Breast epithelium (tissue), 4 donors: ENCODE measurements at places on chromosomes 1 and 21. TPM values are rescaled to one million over a fixed set of nuclear protein-coding genes. Genes with fewer than 3 reads are reported as not detected.

- no peak overlapping the region for H3K27ac ChIP-seq
- no peaks in the 10 kb centered on the region for H3K36me3 ChIP-seq
- no peak for DNase-seq
- no peaks in the 10 kb centered on the region for H3K27me3 ChIP-seq
- H3K4me3 ChIP-seq: no peak overlapping the region
- H3K4me1 ChIP-seq: no peaks in the 10 kb centered on the region
Observed at GRCh38 chr1:221884821-221885220, 142.9 kb upstream of the DUSP10 start.

DNA sequence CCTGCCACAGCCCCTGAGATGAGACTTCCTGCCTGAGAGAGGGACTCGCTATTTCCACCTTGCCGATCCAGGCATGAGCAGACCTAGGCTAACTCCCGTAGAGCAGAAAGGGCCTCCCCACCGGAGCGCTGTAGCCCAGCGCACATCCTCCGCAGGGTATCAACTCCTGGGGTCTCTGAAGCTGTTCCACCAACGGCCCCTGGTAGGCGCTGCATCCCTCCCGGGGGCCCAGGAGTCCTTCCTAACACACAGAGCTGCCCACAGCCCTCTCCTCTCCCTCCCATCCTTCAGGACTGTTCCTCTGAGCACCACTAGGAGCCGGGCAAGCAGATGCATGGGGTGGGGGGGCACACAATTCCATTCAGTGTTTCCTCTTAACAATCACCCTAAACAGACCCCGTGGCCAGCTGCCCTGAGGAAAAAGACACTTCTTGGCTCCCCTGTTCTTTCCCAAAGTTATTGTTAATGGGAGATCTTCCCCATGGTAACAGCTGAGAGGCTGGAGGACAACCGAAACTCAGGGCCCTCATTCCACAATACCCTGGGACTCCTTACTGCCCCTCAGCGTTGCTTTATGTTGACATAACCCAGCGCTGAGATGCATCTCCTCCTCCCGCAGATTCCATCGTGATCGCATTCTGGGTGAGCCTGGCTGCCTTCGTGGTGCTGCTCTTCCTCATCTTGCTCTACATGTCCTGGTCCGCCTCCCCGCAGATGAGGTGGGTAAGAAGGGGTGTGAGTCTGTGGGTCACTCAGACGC lies 7.5 kb downstream of the MRAP start:
- H3K27me3 ChIP-seq: no peaks in the 10 kb centered on the region
- H3K4me1 ChIP-seq: no peaks in the 10 kb centered on the region
- no peak for DNase-seq
- H3K36me3 ChIP-seq: no peaks in the 10 kb centered on the region
- no peak overlapping the region for H3K4me3 ChIP-seq

- no peak overlapping the region for H3K4me3 ChIP-seq
- no peaks in the 10 kb centered on the region for H3K27me3 ChIP-seq
- no peaks in the 10 kb centered on the region for H3K4me1 ChIP-seq
- H3K27ac ChIP-seq: no peak overlapping the region
- no peaks in the 10 kb centered on the region for H3K36me3 ChIP-seq
Observed at GRCh38 chr1:73778471-73778870, 419.5 kb downstream of the LRRIQ3 start.

KRTAP12-2 gene
- not detected for total RNA-seq

GRCh38 chr1:68051475-68051874 lies 1.0 kb upstream of the DIRAS3 start:
- no peaks in the 10 kb centered on the region for H3K27me3 ChIP-seq
- H3K27ac ChIP-seq: no peak overlapping the region
- peak overlapping the region; percentile 53 for H3K4me3 ChIP-seq
- no peaks in the 10 kb centered on the region for H3K36me3 ChIP-seq

STIL gene
- 4.8 TPM for total RNA-seq

DNA sequence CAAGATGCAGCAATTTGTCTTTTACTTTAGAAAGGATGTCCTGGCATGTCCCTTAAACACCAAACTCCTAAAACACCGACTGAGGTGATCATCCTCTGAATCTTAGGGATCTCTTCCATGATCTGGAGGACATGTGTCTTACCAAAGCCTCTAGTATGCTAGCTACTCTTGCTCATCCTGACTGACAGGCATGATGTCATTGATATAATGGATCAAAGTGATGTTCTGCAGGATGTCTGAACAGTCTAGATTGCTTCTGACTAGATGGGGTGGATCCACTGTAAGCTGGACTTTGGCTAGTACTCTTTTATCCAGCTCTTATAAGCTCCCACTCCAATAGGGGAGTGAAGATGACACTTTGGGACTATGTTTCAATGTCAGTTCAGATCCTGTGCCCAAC lies 11.3 kb upstream of the CGN start:
- no peak overlapping the region for H3K4me3 ChIP-seq
- no peaks in the 10 kb centered on the region for H3K27me3 ChIP-seq
- no peak overlapping the region for H3K27ac ChIP-seq

- H3K4me1 ChIP-seq: no peaks in the 10 kb centered on the region
- H3K27ac ChIP-seq: no peak overlapping the region
- H3K36me3 ChIP-seq: no peaks in the 10 kb centered on the region
- no peak overlapping the region for H3K4me3 ChIP-seq
Observed at GRCh38 chr1:173530795-173531693, 53.9 kb downstream of the PRDX6 start.
